Fibroblast of mammary gland (primary cell): ENCODE measurements at places on chromosomes 5 and 9.

DNA sequence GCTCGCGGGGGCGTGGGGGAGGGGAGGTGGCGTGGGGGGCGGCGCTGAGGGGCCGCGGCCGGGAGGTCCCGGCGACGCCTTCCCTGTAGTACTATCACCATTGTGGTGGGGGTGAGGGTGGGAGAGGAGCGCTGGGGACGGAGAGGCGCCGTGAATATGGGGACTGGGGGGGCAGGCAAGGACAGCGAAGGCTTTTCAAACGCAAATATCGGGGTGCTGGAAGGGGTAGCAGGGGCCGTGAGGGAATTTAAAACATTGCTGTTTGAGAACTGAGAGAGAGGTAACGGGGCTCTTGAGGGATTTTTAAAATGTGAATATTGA is 427 bp downstream of the RBM27 start:
- DNase-seq, result no peak

DNA sequence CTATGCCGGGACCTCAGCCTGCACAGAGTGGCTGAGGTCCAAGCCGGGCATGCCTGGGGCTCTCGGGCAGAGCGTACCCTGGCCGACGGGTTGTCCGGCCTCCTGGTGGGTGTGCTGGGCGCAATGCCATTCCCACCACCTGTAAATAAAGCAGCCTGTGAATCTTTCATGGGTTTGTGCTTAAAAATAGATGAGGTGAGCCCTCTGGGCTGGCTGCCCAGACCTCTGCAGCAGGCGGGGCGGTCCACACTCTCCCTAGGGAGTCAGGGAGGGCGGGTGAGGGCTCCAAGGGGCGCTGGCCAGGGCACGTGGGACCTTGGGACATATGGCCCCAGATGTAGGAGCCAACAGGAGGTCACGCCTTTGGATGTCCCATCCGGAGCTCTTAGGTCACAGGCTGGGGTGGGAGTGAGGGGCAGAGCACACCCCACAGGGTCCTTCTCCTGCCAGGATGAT is 3.6 kb upstream of the AGPAT2 start:
- no peak for DNase-seq

GRCh38 chr9:132539096-132539495 is 43.3 kb upstream of the BARHL1 start:
- DNase-seq, result no peak

DNA sequence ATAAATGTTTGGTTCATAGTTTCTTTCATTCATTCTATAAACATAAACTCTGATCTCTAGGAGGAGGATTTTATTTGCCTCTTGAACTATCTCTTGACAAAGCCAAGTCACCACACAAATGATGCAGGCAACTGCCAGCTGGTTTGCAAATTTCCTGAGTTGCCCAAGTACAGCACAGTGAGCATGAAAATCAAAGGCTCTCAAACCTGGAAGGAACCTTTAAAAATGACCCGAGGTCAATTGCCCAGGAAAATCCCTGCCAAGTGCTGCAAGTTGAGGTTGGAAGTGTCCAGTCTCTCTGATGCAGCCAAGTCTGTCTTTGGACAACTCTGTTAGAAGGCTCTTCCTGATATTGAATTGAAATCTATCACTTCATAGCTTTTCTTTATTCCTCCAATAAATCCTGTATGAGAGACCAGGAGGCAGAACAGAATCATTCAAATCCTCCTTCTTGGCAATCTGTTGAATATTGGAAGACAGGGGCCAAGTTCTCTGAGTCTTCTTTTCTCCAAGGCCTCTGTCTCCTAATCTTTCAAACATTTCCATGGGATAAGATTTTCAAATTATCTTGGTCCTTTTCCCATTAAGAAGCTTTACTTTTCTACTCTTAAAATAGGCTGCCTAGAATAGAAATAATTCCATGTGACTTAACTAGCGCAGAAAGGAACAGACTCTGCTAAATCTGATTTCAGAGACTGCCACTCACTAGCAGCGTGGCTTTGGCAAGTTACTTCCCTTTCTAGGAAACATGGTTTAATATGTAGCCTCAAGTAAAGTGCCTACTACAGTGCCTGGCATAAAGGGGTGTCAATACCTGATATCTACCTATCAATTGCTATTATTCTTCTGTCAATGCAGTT is 159.2 kb downstream of the SNX18 start:
- DNase-seq, result no peak

DNA sequence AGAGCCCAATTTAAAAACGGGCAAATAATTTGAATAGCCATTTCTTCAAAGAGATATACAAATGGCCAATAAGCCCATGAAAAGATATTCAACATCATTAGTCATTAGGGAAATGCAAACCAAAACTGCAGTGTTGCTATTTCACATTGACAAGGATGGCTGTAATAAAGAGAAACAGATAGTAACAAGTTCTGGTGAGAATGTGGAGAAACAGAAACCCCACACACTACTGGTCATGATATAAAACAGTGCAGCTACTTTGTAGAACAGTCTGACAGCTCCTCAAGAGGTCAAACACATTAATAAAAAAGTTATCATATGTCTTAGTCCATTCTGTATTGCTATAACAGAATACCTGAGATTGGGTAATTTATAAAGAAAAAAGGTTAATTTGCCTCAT is 237.0 kb upstream of the GRAMD2B start:
- DNase-seq, result no peak

DNA sequence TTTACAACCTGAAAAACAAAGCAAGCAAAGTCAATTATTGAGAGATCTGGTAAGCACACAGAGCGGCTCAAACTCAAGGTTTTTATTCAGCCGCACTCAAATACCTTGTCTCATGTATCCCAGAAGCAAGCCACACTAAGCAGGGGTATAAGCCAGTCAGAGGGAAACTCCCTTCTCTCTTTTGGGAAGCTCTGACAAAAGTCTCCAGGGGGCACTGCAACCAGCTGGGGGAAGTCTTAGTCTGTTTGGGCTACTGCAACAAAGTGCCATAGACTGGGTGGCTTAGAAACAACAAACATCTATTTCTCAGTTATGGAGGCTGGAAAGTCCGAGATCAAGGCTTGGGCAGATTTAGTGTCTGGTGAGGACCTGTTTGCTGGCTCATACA is 246.0 kb downstream of the ENC1 start:
- no peak for DNase-seq

DNA sequence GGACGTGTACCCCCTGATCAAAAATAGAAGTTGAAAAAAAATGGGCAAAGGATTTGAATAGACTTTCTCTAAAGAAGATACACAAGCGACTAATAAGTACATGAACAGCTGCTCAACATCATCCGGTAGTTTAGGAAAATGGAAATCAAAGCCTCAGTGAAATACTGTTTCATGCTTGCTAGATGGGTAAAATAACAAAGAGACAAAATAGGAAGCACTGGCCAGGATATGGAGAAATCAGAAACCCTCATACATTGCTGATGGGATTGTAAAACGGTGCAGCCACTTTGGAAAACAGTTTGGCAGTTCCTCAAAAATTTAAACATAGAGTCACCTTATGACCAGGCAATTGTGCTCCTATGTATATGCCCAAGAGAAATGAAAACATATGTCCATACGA is 65.0 kb upstream of the SUB1 start:
- DNase-seq, result peak; percentile 45

DNA sequence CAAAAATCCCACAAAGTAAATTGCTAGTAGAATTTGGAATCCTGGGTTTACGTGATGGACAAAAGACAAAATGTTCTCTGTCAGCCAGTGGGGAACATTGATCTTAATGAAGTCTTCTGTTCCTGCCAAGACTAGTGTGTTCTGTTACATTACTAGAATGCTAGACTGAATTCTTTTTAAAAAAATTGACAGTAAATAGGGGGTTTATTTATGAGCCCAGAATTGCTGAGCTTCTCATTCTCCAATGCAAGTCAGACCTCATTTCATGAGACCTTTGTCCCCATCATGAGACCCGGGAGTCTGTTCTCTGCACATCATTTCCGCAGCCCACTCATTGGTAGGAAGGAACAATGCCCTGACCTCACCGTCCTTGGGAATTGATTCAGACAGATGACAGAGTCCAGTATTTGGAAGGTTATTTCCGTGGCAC is 173.8 kb upstream of the OTULINL start:
- DNase-seq, result peak; percentile 97

GRCh38 chr5:171622010-171622409 is 163.6 kb upstream of the SMIM23 start:
- DNase-seq, result no peak

DNA sequence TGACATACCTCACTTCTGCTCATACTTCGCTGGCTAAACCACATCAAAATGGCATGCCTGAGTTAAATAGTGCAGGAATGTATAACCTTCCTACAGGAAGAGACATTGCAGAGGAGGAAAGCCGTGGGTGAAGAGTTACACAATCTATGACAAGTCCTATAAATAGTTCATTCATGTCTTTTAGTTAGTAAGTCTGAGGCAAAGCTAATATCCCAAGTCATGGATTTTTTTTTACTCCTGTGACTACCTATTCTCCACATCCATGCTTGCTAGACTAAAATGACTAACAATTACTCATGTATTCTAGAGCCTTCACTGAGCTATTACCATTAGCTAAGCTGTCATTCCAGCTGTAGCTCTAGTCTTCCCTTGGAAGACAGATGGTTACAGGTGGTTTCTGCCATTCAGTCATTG is 391.3 kb downstream of the NR2F1-AS1 start:
- DNase-seq, result peak; percentile 96

DNA sequence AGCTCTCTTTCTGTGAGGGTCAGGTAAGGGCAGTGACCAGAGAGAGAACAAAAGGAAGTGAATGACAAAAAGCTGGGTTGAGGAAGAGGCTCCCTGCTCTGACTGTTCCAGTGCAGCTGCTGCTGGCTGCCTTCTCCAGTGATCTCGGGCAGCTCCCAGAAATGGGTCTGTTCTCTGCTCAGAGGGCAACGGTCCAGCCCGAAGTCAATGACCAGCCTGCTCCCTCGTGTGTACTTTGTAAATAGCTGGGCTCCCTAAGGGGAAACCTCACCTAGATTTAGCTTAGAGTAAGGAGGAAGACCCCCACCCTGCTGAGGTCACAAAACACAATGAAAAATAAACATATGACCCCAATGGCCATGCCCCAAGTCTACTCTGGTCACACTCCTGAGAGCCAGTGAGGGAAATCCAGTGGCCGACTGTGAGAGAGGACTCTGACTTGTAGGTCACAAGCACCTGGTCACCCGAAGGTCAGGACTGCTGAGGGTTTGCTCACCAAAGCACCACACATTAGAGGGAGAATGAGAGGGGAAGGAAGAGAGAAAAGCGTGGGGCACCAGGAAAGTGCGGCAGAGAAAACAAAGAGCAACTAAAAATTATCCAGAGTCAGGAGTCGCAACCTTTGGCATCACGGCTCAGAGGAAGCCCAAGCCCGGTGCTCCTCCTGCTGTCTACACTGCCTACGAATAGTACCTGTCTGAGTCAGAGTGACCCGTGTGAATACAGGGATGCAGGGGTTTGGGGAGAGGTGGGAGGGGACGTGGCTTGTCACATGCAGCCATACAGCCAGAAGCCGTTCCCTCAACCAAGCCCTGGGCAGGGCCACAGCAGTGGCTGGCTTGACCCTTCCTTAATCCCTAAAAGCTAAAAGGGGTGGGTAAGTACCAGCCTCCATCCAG is 19.8 kb downstream of the NIPAL4 start:
- DNase-seq, result no peak

GRCh38 chr5:139543423-139543991 is 17.6 kb upstream of the UBE2D2 start:
- no peak for DNase-seq

DNA sequence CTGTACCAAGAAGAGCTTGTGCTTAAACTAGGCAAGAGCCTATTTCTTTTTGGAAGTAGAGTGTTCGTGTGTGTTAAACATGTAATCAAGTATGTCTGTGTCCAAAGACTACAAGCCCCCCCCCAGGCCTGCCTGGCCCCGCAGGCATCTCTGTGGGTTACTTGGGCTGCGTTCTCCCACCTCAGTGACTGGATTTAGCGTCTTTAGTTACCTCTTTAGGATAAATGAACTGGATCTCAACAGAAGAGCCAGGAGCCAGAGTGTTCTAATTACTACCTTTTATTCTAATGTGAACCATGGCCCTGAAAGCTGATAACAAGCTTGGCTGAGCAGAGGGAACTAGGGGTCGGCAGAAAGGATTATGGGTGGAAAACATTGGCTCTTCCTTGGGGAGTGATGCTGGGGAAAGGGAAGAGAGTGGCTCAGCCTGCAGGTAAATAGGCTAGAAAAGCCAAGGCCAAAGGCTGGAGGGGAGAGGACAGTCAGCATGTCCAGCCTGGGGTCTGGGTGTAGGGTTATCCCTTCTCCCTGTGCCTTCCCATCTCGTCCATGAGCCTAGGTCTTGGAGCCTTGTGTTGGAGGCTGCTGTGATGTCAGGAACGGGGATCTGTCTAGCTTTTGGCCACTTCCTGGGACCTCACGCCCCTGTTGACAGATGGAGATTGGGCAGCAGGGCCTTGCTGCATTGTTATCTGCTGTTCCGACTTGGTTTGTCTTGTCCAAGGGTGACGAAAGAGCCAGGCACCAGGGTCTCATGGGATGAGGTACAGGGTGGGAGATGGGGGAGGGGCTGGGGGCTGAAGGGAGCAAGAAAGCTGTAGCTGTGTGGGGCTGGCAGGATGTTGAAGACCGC is 11.1 kb downstream of the CD74 start:
- DNase-seq, result no peak

- DNase-seq, result no peak
These were observed 705 bp downstream of the PWWP2A start for GRCh38 chr5:160118349-160119141.
